ENCODE measurements at places on chromosomes 2 and 18.
A peak's percentile ranks its signal among the peaks of the same experiment; 100 is the strongest.

GRCh38 chr2:108607706-108608301, 73.5 kb downstream of the LIMS1 start:
- peak; percentile 23 for DNase-seq

DNA sequence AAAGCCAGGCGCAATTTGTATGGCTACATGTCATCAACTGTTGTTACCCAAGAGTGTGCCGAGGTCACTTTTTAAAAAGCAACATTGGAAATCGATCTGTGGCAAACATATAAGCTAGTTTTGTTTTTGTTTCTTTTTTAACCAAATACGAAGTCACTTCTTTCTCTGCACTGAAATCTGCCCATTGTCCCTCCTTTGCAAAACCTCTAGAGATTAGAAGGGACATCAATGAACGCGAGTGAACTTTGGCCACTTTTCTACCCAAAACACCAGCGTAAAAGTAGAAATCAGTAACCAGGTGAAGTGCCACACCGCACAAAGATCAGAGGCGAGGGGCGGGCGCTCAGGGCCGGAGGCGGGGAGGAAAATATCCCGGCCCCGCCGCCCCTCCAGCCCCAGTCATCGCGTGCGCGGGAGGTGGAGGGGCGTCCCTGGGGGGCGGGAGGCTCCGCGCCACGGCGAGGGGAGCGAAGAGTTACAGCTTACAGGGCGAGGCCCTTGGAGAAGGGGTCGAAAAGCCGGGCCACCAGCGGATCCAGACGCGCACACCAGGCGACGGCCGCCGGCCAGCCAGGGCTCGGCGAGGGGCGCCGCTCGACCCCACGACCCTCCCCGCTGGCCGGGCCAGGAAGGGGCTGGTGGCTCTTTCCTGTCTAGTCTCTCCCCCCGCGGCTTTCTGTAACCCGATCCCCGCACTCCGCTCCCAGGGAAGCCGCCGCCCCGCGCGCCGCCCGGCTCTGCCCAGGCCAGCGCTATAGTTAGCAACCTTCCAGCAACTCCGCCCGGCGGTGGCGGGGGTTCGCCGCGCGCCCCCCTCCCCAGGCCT, 993 bp downstream of the RBMS1 start:
- peak; percentile 47 for DNase-seq

- no peak for DNase-seq
Measured at GRCh38 chr2:112142525-112143078, 4.4 kb downstream of the FBLN7 start.

- no peak for DNase-seq
Measured at GRCh38 chr2:112547333-112547732, 5.1 kb downstream of the POLR1B start.

DNA sequence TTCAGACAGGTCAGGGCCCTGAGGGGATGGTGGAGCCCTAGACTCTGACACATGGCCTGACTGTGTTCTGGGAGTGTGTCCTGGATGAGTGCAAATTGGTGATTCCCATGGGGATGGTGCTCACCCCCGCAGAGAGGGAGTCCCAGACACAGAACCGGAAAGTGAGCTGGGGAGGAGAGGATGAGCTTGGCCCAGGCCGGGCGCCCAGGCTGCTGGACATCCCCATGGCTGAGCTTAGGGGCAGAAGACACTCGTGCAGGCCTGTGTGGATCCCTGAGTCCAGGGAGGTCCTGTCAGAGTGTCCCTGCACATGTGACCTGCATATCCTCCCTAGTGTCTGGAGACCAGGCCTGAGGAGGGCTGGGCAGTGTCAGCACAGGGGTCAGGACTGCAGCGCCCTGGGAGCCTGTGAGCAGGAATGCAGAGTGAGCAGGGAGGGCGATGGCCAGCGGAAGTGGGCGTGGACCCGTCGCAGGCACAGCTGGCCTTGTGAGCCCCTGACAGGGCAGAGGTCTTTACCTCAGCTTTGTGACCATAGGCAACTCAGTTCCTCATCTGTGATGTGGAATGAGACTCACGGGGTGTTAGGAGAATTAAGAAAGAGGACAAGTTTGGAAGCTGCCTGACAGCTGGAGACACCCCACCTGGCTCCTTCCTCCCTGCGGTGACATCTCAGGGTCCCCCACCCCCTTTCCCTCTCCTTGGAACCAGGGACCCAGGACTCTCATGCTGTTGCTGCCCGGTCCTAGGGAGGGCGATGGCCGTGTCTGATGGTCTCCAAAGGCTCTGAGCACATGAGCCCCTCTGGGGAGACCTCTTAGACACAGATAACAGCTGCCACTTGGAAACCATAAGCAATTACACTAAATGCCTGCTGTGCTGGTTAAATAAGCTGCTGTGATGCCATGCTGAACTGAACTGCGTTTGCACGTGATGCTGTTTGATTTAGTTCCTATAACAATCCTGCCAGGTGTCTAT, 62.6 kb upstream of the HS6ST1 start:
- DNase-seq = no peak

GRCh38 chr2:202682274-202682673, 47.5 kb downstream of the FAM117B start:
- DNase-seq = no peak

- no peak for DNase-seq
Measured at GRCh38 chr18:48913775-48914174, 37.0 kb downstream of the SMAD7 start.

DNA sequence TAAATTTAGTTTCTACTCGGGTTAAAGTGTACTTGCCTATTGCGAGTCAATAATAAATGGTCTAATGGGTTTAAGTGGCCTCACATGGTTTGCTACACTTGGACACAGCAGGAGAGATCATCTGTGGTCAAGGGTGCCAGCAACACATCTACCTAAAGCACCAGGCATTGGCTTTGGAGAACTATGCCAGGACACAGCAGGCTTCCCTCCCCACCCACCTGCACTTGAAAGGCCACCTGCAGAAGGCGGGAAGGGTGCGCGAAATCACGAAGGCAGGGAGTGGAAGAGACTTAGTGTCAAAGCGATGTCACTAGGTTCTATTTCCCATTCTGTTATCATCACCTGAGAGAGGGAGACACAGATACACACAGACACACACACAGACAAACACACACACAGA, 44.5 kb downstream of the MYT1L start:
- DNase-seq = no peak

GRCh38 chr2:122707224-122707824, 951.9 kb downstream of the TSN start:
- no peak for DNase-seq

DNA sequence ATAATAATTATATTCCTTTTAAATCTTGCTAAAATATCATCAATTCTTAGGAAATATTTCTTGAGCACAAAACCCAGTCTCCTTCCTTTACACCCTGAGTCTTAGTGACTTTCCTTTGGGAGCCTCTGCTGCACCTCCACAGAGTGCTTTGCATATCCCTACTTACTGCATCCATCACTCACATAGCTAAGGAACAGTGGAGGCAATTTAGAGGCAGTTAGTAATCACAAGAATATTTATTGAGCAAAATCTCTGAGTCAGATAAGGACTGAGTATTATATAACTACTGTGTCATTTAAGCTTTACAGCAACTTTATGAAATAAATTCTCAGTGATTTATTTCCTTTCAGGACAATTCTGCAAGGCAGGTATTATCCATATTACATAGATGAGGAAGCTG, 327.7 kb downstream of the TMX3 start:
- DNase-seq = no peak

- no peak for DNase-seq
Measured at GRCh38 chr18:47077111-47077510, 41.7 kb upstream of the ELOA2 start.

DNA sequence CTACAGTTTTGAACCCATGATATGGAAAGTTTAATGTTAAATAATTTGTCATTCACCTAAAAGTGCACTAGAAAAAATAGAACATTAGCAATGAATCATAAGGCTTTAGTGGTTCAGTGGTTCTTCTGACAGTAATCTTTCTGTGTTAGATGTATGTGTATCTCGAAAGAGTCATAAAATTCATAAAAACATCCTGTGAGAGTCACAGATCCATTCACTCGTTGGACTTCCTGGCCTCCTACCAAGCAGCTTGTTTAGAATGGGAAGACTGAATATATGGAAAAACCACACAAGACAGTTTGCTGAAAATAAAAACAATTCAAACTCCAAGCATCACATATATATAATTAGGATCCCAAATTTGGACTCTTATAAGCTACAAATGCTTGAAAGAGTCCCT, 34.8 kb downstream of the ADNP2 start:
- no peak for DNase-seq

GRCh38 chr18:38790303-38790702, 1224.7 kb upstream of the CELF4 start:
- DNase-seq = no peak

DNA sequence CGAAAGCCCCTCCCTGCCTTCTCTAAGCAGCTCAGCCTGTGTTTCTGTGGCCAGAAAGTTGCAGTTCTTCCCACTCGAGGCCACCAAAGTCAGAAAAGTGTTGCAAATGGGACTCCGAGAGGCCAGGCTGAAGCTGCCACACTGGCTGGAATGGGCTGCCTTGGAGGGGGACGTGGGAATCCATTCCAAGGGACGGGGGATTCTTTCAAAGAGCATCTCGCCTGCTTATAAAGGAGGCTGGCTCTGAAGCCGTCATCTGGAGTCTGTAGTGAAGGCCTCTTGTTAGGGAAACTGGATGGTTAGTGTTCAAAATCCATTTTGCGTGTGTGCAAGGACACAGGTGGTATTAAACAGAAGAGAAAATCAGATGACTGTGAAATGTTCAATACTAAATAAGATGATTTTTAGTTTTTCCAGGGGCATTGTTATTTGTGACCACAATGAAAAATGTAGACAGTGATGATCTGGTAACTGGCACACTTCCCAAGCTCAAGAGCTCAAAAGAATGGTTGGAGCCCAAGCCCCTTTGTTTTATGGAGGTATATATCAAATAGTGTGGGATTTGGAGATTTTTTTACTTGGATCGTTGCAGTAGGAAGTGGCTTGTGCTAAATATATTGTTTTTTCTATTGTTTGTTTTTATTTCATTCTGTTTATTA, 782 bp downstream of the FAM228B start:
- DNase-seq = no peak

- DNase-seq = no peak
Measured at GRCh38 chr18:75638223-75638775, 210.8 kb upstream of the SMIM21 start.

DNA sequence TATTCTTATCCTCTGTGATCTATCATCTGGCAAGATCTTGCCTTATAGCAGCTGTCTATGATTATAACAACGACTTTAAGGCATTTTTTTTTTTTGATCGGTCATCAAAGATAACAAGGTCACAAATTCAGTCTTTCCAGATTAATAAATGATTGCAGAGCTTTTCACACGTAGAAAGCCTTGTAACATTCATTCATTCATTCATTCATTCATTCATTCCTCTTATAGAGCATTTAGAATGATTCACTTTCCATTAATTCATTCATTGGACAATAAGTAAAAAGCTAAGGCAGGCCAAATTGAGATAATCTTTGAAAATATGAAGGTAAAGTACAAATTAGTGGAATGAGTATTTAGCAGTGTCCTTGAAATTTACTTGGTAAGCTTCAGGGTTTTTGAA, 223.7 kb downstream of the NUP35 start:
- no peak for DNase-seq

Data from activated T-cell treated with anti-CD3 and anti-CD28 coated beads for 1 hour (primary cell).